ENCODE measurements at places on chromosomes 11 and 22. TPM values are rescaled to one million over a fixed set of nuclear protein-coding genes. Genes with fewer than 3 reads are reported as not detected.

Gene KDM4D
- 2.6 TPM for total RNA-seq

Gene DBX1
- total RNA-seq = not detected

Gene RASSF10
- 3.3 TPM for total RNA-seq

Gene SMIM35
- not detected for total RNA-seq

Gene CELSR1
- 24.2 TPM for total RNA-seq

Gene ANGPTL5
- total RNA-seq = not detected

Gene KRTAP5-2
- total RNA-seq = not detected

Gene IGF2
- total RNA-seq = 4.1 TPM

DNA sequence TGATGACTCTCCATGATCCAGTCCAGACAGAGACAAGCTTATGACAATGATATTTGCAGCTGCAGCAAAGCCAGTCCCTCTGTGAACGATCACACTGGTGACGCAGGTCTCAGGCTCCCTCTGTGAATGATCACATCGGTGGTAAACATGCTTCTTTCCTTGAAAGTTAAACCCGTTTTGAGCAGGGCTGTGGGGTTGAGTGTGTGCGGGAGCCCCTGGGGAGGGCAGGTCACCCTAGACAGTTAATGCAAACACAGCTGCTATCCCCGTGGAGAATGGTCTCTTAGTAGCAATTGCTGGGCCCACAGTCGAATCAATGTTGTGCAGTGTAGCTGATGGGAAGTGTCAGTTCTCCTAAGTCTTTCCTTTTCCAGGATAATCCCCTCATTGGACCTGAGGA, 71.0 kb upstream of the KIRREL3 start:
- DNase-seq = no peak

GRCh38 chr11:64580412-64580811, 10.6 kb upstream of the SLC22A12 start:
- no peak for DNase-seq

DNA sequence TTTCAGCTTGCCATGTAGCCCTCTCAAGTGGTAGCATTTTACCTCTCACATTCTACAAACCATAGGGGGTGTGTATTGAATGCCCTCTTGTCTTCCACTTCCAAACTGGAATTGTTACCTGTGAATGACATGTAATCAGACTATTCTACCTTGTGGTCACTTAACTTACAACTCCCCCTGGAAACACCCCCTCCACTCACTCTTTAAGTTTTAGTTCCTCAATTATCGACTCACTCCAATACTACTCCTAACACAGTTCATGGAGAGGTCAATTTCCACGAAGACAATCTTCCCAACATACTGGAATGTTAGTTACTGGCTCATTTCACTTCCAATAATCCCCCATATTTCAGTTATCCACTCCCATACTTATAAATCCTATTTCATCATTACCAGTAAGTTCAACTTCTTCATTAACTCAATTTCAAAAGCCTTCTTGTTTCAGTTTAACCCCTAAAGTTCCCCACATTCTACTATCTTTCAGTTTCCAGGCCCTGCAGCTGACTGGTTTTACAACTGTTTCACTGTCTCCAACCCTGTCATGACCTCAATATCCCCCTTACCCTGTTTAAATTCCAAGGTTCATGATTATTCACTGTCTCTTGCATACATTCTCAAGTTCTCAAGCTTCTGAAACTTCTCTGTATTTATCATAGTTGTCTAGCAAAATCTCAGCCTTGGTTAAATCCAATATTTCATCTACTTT, 92.5 kb downstream of the C11orf87 start:
- DNase-seq = no peak

GRCh38 chr22:23838681-23839468, at the start of gene DERL3:
Gene DERL3 (minus strand): TSS chr22:23839006. CDS start chr22:23838987, 19 bp downstream.
- peak; percentile 94 for DNase-seq

DNA sequence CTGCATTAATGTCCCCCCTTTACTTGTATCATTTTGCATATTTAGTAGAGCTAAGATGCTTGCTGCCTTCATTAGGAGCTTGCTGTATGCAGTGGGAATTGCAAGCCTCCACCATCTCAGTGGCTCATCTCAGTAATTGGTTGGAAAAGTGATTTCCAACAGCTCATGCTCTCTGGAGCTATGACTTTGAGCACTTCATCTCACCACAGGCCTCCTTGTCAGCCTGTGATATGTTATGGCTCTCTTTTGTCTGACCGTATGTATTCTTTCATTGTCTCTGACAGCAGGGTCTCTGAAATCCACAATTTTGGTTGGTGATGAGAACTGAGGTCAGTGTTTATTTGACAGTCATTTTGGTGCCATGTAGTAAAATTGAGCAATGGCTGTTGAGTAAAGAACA, 345.1 kb downstream of the FAT3 start:
- no peak for DNase-seq

DNA sequence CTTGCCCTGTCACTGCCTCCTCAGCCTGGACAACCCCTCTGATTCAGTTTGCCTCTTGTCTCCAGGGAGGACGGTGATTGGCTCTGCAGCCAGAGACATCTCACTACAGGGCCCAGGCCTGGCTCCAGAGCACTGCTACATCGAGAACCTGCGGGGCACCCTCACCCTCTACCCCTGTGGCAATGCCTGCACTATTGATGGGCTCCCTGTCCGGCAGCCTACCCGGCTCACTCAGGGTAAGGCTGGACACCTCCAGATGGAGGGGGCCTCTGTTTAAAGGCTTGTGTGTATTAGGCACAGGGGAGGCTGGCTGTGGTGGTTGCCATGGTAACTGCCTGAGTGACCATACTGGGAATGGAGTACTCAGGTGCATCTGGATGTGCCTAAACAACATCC, 8.6 kb downstream of the PHLDB1 start:
- no peak for DNase-seq

- no peak for DNase-seq
These were observed 22.4 kb upstream of the CHST1 start for GRCh38 chr11:45687836-45688235.

- no peak for DNase-seq
These were observed 364.3 kb upstream of the NARS2 start for GRCh38 chr11:78938971-78939370.

DNA sequence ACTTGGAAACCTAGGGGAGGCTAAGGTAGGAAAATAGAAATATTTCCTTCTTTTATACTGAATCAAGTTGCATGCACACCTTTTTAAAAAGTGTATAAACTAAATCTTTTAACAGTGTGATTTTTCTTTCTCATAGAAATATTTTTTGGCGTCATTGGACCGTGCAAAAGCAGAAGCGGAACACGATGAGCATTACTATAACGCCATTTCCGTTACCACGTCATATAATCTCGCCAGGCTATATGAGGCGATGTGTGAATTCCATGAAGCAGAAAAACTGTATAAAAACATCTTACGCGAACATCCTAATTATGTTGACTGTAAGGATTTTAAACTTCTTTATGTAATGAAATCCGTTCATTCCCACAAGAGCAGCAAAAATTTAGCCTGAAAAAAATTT, 13.4 kb downstream of the CTR9 start:
- no peak for DNase-seq

GRCh38 chr11:102225689-102226568, 91.4 kb upstream of the BIRC3 start:
- DNase-seq = no peak

DNA sequence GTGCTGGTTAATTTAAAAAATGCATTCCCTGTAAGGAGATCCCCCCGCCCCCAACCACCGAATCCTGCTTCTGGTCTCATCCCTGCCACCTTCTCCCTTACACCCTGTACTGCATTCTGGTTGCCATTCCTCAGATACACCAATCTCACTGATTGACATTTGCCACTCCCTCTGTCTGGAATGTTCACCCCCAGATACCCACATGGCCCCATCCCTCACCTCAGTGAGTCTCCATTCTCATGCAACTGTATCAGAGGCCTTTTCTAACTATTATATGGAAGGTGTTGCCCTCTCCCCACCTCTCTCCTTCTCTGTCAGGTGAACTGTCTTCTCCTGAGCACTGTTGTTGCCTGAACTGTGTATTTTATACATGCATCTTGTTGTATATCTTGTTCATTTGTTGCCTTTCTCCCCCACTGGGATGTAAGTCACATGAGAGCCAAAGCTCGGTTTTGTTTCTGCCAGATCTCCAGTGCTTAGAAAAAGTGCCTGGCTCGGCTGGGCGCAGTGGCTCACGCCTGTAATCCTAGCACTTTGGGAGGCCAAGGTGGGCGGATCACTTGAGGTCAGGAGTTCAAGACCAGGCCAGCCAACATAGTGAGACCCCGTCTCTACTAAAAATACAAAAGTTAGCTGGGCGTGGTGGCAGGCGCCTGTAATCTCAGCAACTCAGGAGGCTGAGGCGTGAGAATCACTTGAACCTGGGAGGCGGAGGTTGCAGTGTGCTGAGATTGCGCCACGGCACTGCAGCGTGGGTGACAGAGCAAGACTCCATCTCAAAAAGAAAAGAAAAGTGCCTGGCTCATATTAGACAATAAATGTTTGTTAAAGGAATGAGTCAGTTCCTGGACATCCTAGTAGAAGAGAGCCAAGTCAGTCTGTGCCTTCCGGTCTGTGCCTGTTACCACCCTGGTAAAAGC, 61.0 kb downstream of the TNRC6B start:
- peak; percentile 48 for DNase-seq

DNA sequence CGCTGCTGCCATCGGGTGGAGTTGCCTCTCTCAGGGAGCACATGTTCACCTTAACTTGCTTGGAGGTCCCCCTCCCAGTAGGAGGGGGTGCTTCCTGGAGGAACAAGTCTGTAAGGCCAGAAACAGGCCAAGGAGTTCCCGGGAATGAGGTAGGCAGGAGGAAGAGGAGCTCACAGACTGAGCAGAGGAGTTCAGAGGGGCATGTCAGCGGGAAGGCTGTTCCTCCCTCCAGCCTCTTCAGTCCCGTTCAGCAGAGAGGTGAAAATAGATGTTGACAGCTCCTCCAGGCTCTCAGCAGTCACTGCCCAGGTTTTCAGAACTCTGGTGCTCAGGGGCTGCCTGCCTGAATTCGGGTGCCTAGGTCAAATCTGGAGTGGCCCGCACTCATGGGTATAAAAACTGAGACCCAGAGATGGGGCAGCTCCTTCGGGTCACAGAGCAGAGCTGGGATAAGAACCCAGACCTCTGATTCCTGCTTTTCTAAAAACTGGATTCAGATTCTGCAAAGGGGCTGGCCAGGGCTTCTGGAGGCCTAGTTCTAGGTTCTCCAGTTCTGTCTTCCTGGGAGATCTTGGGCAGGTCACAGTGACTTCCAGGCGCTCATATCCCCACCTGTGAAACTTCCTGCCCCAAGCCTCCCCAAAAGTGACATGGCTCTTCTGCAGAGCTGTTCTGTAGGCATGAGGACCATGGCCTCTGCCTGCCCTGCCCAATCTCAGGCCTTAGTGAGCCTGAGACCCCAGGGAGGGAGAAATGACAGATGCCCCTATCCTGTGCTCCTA, 18.3 kb downstream of the ATG16L2 start:
- DNase-seq = no peak

DNA sequence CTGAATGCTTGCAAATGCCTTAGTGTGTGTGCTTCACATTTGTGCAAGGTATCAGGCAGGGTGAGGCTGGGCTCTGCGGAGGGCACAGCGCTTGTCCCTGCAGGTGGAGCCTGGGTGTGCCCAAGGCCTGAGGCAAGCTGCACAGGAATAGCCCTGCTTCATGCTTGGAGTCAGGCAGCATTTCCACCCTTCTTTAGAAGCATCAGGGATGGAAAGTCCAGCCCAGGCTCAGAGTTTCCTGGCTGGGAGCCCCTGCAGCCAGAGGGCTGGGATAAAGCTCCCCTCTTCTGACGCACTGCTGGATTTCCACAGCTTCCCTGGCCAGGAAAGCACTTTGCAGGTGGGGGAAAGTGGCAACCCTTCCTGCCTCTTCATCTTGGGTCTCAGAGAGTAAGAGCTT, 63.4 kb downstream of the GALNT18 start:
- no peak for DNase-seq

GRCh38 chr11:59216641-59217564, 4.2 kb upstream of the MPEG1 start:
- no peak for DNase-seq

DNA sequence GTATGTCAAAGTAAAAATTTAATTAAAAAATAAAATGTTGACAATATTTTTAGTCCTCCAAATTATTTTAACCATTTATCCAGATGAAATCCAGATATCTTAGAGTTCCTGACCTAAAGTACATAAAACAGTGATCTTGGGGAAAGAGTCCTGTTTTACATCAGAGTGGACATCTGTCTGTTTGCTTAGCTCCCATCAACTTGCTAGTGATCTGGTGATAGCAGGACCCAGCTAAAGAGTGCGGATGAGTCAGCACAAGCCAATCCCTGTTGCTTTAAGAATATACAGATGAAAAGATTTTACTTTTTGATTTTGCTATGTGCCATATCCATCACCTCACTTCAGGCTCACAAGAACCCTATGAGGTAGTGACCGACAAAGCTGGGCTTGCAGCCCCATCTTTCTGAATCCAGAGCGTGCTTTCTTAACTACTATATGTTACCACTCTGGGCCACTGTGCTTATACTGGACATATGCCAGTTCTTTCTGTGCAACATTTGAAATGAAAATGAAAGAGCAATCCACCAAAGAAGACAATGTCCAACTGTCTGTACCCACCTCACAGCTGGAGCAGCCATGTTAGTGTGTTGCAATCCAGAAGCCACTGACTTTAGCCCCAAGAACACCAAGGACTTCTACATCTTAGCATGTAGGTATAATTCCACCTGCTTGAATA, 167.6 kb upstream of the SESN3 start:
- no peak for DNase-seq

- no peak for DNase-seq
These were observed 60.7 kb upstream of the MPEG1 start for GRCh38 chr11:59273373-59273841.

DNA sequence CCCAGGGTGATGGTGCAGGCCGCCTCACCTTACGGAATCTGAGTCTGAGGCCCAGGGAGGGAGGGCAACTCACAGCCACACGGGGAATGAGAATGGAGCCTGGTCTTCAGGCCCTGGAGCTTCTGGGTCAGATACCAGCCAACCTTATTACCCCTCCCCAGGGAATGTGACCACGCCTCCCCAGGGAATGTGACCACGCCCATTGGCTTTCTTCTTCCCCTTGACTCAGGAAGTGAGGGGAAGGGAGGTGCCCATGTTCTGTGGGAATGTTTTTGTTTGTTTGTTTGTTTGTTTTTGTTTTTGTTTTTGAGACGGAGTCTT, 57.5 kb upstream of the RBFOX2 start:
- DNase-seq = no peak

- DNase-seq = no peak
These were observed 23.0 kb downstream of the SHANK3 start for GRCh38 chr22:50695421-50696250.

GRCh38 chr11:76265771-76266241, 59.5 kb upstream of the WNT11 start:
- DNase-seq = no peak

- no peak for DNase-seq
These were observed 10.4 kb downstream of the SLC15A3 start for GRCh38 chr11:60941371-60942119.

DNA sequence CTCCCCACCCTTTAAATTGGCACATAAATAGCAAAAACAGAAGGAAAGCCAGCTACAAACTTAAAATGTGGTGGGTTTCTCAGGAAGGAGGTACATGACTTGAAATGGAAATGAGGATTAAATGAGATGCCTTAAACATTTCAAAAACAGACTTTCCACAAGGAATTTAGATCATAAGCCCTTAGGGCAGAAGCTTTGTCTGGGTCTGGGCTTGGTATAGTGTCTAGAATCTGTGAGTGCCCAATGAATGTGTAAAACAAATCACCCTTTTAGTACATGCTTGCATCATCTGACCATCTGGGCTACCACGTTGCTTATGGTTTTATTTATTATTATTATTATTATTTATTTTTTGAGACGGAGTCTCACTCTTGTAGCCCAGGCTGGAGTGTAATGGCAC, 37.1 kb upstream of the CREB3L1 start:
- no peak for DNase-seq

All from prostate gland (tissue), 2 donors.